Heart right ventricle (tissue), 16 donors: ENCODE measurements at places on chromosomes 6 and 20. TPM values are rescaled to one million over a fixed set of nuclear protein-coding genes. Genes with fewer than 3 reads are reported as not detected.

DNA sequence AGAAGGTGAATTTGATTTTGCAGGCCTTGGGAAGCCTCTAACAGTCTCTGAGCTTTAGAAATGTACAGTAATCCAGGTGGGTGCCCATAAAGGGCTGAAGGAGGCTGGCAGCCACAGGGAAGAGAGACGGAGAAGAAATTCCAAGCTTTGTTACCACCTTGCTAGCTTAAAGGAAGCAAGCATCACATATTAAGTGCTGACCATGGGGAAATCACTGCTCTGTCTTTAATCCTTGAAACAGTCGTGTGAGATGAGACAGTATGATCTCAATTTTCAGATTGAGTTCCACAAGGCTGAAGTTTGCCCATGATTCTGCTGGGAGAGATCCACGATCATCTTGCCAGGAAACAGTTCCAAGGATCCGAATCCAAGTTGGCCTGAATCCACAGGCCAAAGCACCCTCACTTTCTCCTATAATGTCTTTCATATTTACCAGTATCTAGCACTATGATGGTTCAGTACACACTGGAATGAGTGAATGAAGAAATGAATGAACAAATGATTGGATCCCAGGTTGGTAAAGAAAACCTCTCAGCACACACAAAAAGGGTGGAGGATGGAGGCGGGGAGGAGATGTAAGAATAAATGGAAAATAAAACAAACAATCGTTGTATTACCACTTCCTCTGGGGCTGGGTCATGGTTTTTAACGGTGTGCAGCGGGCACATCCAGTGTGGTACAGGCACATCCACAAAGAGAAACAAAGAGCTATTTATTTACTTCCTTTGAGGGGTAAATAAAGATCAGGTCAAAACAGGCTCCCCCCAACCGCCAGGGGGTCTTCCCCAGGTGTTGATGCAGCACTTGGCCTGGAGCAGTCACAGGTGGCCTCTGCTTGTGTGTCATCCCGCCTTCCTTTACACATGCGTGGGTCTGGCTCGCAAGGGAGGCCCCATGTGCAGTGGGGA is 28.2 kb upstream of the TAF8 start:
- H3K4me3 ChIP-seq = no peak overlapping the region
- peaks cover 15% of the 10 kb centered on the region for H3K4me1 ChIP-seq
- H3K27me3 ChIP-seq = no peaks in the 10 kb centered on the region
- no peak overlapping the region for H3K27ac ChIP-seq
- no peaks in the 10 kb centered on the region for H3K36me3 ChIP-seq

DNA sequence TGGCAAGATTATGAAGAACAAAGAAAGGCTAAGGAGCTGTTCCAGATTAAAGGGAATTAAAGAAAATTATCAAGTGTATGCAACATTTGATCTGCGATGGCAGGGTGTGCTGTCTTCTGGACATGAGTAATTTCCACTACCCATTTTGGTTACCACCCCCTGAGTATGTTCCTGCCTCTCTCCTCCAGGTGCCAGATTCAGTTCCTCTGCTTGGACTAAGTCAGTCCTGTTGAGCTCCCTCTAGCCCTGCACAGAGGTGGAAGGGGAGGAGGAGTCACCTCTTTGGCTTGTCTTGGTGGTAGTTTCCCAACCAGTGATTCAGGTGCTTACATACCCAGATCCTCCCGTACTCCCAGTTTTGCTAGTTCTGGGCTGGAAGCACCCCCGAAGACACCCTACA is 22.2 kb upstream of the SNRPB2 start:
- H3K36me3 ChIP-seq = no peaks in the 10 kb centered on the region
- H3K27me3 ChIP-seq = no peaks in the 10 kb centered on the region
- H3K4me3 ChIP-seq = no peak overlapping the region
- DNase-seq = no peak
- no peaks in the 10 kb centered on the region for H3K4me1 ChIP-seq
- H3K27ac ChIP-seq = no peak overlapping the region

GRCh38 chr6:112800439-112800838 is 453.3 kb downstream of the RFPL4B start:
- no peak for DNase-seq
- H3K36me3 ChIP-seq = no peaks in the 10 kb centered on the region
- H3K4me3 ChIP-seq = no peak overlapping the region
- H3K27ac ChIP-seq = no peak overlapping the region
- no peaks in the 10 kb centered on the region for H3K27me3 ChIP-seq
- no peaks in the 10 kb centered on the region for H3K4me1 ChIP-seq

DNA sequence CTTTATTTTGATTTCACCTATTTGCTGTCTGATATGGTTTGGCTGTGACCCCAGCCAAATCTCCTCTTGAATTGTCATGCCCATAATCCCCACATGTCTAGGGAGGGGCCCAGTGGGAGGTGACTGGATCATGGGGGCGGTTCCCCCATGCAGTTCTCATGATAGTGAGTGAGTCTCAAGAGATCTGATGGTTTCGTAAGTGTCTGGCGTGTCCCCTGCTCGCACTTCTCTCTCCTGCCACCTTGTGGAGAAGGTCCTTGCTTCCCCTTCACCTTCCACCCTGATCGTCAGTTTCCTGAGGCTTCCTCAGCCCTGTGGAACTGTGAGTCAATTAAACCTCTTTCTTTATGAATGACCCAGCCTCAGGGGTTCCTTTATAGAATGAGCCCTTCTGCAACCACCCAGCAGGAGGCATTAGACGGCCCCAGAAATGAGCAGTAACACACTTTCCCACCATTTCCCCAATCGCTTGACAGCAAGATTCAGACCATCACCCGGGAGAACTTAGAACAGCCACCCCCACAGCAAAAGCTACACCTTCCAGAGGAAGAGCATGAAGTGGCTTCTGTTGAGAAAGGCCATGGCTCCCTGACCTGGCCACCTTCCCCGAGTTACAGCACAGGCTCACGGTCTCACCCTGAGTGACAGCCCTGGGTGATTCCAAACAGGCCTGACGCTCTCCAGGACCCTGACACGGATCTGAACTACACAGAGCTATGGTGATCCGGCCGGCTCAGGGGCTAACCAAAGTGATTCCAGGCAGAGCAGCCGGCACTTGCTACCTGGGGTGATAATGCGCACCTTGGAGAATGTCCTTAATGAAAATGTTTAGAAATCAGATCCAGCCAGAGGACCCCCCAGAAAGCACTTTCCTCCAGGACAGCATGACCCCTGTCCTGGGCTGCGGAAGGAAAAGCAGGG is 131.2 kb upstream of the CDH4 start:
- no peak overlapping the region for H3K27ac ChIP-seq
- DNase-seq = peak; percentile 34
- no peaks in the 10 kb centered on the region for H3K4me1 ChIP-seq
- peaks cover 23% of the 10 kb centered on the region for H3K27me3 ChIP-seq
- H3K4me3 ChIP-seq = no peak overlapping the region

- no peak for DNase-seq
- H3K36me3 ChIP-seq = no peaks in the 10 kb centered on the region
- H3K4me1 ChIP-seq = no peaks in the 10 kb centered on the region
Measured at GRCh38 chr6:84836366-84836765, 72.0 kb upstream of the TBX18 start.

DNA sequence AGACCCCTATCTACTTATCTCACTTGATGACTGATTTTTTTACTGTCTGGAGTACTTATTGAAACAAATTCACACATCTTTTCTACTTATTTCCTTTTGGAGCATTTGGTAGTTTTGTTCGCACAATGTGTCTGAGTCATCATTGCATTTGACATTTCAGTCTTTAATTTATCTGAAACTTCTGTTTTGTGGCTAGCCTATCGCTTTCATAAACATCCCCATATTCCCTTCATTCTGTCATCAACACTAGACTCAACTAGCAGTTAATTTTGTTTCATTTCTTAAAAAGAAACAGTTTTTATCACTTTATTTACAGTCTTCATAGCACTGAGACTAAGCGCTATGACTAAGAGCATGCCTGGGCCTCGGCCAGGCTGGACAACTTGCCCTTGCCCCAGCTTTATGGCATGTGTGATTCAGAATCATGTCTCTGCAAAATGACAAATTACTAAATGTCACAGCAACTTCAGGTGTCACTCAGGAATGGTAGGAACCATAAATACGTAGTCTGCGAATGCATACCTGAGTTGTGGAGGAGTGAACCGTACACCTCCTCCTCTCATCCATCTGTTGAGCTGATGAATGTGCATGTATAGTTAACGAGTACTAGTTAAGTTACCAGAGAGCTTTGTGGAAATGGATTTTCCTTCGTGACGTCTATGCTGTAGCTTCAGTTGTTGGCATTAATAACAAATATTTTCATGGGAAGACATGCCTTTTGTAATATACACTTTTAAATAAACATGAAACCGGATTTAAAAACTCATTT is 16.2 kb downstream of the L3MBTL3 start:
- H3K4me1 ChIP-seq = no peaks in the 10 kb centered on the region
- H3K27ac ChIP-seq = no peak overlapping the region
- no peaks in the 10 kb centered on the region for H3K27me3 ChIP-seq

GRCh38 chr6:142400495-142400894 is 98.7 kb downstream of the ADGRG6 start:
- H3K36me3 ChIP-seq = no peaks in the 10 kb centered on the region
- H3K27me3 ChIP-seq = no peaks in the 10 kb centered on the region
- DNase-seq = no peak
- no peak overlapping the region for H3K4me3 ChIP-seq
- no peak overlapping the region for H3K27ac ChIP-seq
- no peaks in the 10 kb centered on the region for H3K4me1 ChIP-seq

GRCh38 chr6:23350752-23351453 is 775.1 kb upstream of the NRSN1 start:
- no peaks in the 10 kb centered on the region for H3K4me1 ChIP-seq
- DNase-seq = no peak
- H3K27ac ChIP-seq = no peak overlapping the region
- H3K27me3 ChIP-seq = no peaks in the 10 kb centered on the region

DNA sequence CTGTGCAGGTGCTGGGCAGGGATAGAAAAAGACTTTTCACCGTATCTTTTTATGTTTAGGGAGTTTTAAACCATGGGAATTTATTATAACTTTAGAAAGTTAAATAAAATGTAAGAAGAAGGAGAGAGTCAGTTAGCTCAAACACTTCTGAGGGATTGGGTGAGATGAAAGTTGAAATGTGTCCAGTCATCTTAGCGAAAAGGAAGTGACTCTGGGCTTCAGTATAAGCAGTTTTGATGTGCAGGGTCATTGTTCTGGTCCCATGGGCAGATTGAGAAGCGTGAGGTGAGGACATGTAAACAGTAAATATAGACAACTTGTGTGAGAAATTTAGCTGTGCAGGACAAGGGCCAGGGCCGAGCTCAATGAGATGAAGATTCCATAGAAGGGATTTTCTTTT is 66.9 kb downstream of the TOX2 start:
- no peaks in the 10 kb centered on the region for H3K27me3 ChIP-seq
- no peak overlapping the region for H3K4me3 ChIP-seq
- H3K4me1 ChIP-seq = peaks cover 18% of the 10 kb centered on the region
- H3K27ac ChIP-seq = no peak overlapping the region

- no peaks in the 10 kb centered on the region for H3K27me3 ChIP-seq
- DNase-seq = no peak
- H3K4me1 ChIP-seq = no peaks in the 10 kb centered on the region
- no peak overlapping the region for H3K4me3 ChIP-seq
- H3K27ac ChIP-seq = no peak overlapping the region
Measured at GRCh38 chr6:140850438-140850837, 1282.3 kb upstream of the GJE1 start.

DNA sequence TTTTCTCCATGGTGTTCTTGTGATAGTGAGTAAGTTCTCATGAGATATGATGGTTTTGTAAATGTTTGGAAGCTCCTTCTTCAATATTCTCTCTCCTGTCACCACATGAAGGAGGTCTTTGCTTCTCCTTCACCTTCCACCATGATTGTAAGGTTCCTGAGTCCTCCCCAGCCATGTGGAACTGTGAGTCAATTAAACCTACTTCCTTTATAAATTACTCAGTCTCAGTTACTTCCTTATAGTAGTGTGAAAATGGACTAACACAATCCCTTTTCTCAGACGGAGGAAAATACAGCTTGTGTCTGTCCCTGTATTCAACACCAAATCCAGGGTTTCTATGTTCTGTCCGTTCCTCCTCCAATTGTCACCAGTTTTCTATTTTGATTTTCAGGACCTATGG is 181.0 kb downstream of the ALDH8A1 start:
- no peak overlapping the region for H3K27ac ChIP-seq
- no peak for DNase-seq
- H3K4me1 ChIP-seq = no peaks in the 10 kb centered on the region
- no peak overlapping the region for H3K4me3 ChIP-seq
- no peaks in the 10 kb centered on the region for H3K27me3 ChIP-seq
- no peaks in the 10 kb centered on the region for H3K36me3 ChIP-seq

DNA sequence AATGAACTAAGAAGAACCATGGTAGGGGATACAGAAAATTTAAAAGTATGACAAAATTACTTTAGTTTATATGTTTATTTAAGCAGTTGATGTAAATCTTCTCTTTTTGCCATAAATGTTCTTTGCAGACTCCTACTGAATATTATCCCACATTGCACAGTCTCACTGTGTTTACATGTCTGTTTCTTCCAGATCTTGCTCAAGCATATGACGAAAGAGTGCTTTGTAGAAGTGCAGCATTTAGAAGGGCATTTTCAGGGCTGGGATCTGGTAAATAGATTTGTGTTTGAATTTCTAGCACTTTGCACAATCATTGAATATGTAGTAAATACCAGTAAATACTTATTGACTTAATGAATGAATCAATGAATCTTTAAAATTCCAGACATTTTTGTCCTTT is 152.0 kb upstream of the EPHA7 start:
- H3K27me3 ChIP-seq = no peaks in the 10 kb centered on the region
- no peak overlapping the region for H3K4me3 ChIP-seq
- no peaks in the 10 kb centered on the region for H3K4me1 ChIP-seq
- no peaks in the 10 kb centered on the region for H3K36me3 ChIP-seq
- no peak overlapping the region for H3K27ac ChIP-seq
- DNase-seq = no peak

- peaks cover 3% of the 10 kb centered on the region for H3K27me3 ChIP-seq
- no peak for DNase-seq
- H3K4me1 ChIP-seq = no peaks in the 10 kb centered on the region
- no peaks in the 10 kb centered on the region for H3K36me3 ChIP-seq
- no peak overlapping the region for H3K4me3 ChIP-seq
- H3K27ac ChIP-seq = no peak overlapping the region
Measured at GRCh38 chr20:42046371-42047085, 428.4 kb upstream of the CHD6 start.

GRCh38 chr6:135861189-135861588 is 9.7 kb downstream of the PDE7B start:
- no peak for DNase-seq
- H3K4me3 ChIP-seq = no peak overlapping the region
- H3K4me1 ChIP-seq = no peaks in the 10 kb centered on the region
- H3K27me3 ChIP-seq = no peaks in the 10 kb centered on the region

The OVOL2 gene
- total RNA-seq = not detected

The ETV7 gene
- total RNA-seq = not detected

The FRK gene
- 6.6 TPM for total RNA-seq

The DLL1 gene
- total RNA-seq = 5.4 TPM

The GPANK1 gene
- total RNA-seq = 17.9 TPM

The AVP gene
- not detected for total RNA-seq

The OR12D3 gene
- total RNA-seq = not detected

The FAM217B gene
- total RNA-seq = 28.0 TPM

The CFB gene
- 2.8 TPM for total RNA-seq
